ENCODE measurements at places on chromosomes 1 and 21. TPM values are rescaled to one million over a fixed set of nuclear protein-coding genes. Genes with fewer than 3 reads are reported as not detected.

The GPR52 gene
- total RNA-seq, result 0.33 TPM

The ARHGEF10L gene
- total RNA-seq, result 20.2 TPM

GRCh38 chr21:31837618-31838390 lies 35.0 kb upstream of the HUNK start:
- no peak overlapping the region for H3K27ac ChIP-seq
- H3K4me3 ChIP-seq, result no peak overlapping the region
- H3K36me3 ChIP-seq, result no peaks in the 10 kb centered on the region
- no peaks in the 10 kb centered on the region for H3K27me3 ChIP-seq
- DNase-seq, result no peak

GRCh38 chr21:38596264-38597042 lies 98.2 kb upstream of the ERG start:
- H3K27ac ChIP-seq, result no peak overlapping the region
- H3K27me3 ChIP-seq, result no peaks in the 10 kb centered on the region
- no peak overlapping the region for H3K4me3 ChIP-seq
- no peak for DNase-seq
- no peaks in the 10 kb centered on the region for H3K36me3 ChIP-seq

GRCh38 chr1:228279011-228279721 lies 71.3 kb downstream of the OBSCN start:
- H3K27me3 ChIP-seq, result no peaks in the 10 kb centered on the region
- H3K36me3 ChIP-seq, result peaks cover 36% of the 10 kb centered on the region

Data from H9 (cell line).